NCI-H345 (cell line): ENCODE measurements at places on chromosomes 1 and 21.

DNA sequence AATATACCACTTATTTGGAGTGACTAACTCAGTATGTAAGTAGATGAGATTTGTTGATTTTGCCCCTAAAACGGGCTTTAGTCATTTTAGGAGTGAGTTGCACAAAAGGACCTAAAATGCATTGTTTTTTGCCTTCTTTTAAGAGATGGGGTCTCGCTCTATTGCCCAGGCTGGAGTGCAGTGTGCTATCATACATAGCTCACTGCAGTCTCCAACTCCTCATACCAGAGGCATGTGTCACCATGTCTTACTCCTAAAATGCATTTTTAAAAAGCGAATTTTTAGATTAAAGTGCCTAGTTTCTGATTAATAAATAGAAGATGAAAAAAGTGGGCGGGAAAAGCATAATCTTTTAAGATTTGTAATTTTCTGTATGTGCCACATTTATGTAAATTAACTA is 11.5 kb upstream of the NEXN start:
- DNase-seq = no peak

GRCh38 chr1:203547147-203547546 is 53.2 kb downstream of the OPTC start:
- DNase-seq = no peak

- DNase-seq = no peak
Measured at GRCh38 chr1:42219627-42220026, 55.1 kb upstream of the GUCA2A start.

DNA sequence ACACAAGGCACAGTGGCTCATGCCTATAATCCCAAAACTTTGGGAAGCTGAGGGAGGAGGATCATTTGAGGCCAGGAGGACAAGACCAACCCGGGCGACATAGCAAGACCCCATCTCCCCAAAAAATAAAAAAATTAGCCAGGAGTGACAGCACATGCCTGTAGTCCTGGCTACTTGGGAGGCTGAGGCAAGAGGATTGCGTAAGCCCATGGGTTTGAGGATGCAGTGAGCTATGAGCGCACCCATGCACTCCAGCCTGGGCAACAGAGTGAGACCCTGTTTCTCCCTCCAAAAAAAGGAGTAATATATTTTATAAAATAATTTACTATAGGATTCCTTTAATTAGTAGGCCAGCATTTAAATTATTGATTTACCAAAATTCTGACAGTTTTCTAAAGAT is 89.8 kb downstream of the ACBD6 start:
- no peak for DNase-seq

GRCh38 chr1:218468711-218469110 is 123.6 kb downstream of the TGFB2 start:
- no peak for DNase-seq
